ENCODE measurements at places on chromosomes 1 and 21. TPM values are rescaled to one million over a fixed set of nuclear protein-coding genes. Genes with fewer than 3 reads are reported as not detected.

The CD247 gene
- total RNA-seq: 355 TPM

The CD1D gene
- 0.14 TPM for total RNA-seq

- H3K27me3 ChIP-seq: no peaks in the 10 kb centered on the region
- H3K4me1 ChIP-seq: peaks cover 5% of the 10 kb centered on the region
- H3K36me3 ChIP-seq: no peaks in the 10 kb centered on the region
- no peak overlapping the region for H3K27ac ChIP-seq
- no peak overlapping the region for H3K4me3 ChIP-seq
- no peak for DNase-seq
These were observed 39.2 kb downstream of the SIPA1L2 start for GRCh38 chr1:232590744-232591082.

The KCNE1 gene
- not detected for total RNA-seq

The IL10RB gene
- total RNA-seq: 7.2 TPM

The DISP1 gene
- 1.6 TPM for total RNA-seq

The GPR25 gene
- total RNA-seq: 2.7 TPM

The SPATA1 gene
- total RNA-seq: 0.61 TPM

The SH2D2A gene
- 51.6 TPM for total RNA-seq

The LGR6 gene
- 0.19 TPM for total RNA-seq

DNA sequence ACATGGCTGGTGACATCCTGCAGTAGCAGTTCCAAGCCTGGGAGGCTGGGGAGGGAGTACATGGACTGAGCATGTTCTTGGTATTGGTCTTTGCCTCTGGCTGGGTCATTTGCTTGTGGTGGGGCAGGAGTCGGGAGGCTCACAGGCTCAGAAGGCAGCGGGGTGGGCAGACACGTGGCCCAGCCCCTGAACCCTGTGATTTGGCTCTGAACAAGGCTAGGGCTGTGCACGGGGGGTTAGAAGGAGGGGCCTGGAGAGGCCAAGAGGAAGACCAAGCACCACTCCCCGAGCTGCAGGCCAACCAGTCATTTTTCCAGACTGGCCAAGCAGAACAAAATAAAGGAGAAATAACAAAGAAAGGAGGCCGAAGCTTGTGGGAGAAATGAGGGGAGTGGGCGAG, 9.7 kb upstream of the PRELP start:
- no peaks in the 10 kb centered on the region for H3K4me1 ChIP-seq
- DNase-seq: no peak
- H3K36me3 ChIP-seq: no peaks in the 10 kb centered on the region
- H3K4me3 ChIP-seq: no peak overlapping the region
- no peak overlapping the region for H3K27ac ChIP-seq
- H3K27me3 ChIP-seq: peaks cover 2% of the 10 kb centered on the region

The MEX3A gene
- 0.36 TPM for total RNA-seq

DNA sequence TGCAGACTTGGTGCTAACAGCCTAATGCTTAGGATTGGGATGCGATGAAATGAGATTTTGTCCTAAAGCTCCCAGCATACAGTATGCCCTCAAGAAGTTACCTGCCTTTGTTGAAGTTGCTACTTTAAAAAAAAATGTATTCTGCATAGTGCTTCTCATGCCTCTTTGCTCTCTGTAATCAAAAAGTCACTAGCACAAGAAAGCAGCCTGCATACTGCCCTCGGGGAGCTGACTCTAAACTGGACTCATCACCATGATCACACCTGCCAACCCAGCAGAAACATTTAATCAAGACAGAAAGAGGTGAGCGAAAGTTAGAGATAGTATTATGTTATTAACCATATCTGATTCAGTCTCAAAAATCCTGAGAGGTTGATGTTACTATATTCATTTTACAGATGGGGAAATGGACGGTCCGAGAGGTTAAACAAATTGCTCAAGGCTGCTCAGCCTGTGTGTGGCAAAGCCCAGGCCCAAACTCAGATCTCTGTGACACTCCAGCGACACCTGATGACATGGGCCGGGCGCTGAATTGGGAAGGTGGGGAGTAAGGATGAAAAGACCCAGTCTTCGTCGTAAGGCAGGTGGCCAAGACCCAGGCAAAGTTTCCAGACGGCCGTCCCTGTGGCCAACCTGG, 1.1 kb downstream of the BATF3 start:
- H3K36me3 ChIP-seq: no peaks in the 10 kb centered on the region
- H3K4me3 ChIP-seq: peak overlapping the region; percentile 62
- H3K27ac ChIP-seq: no peak overlapping the region
- H3K4me1 ChIP-seq: peaks cover 34% of the 10 kb centered on the region

GRCh38 chr21:31180256-31181081, 142.2 kb upstream of the KRTAP19-8 start:
- H3K27ac ChIP-seq: peak overlapping the region; percentile 39
- peaks cover 6% of the 10 kb centered on the region for H3K36me3 ChIP-seq
- H3K4me1 ChIP-seq: peaks cover 92% of the 10 kb centered on the region
- DNase-seq: no peak
- H3K4me3 ChIP-seq: peak overlapping the region; percentile 46

The DDR2 gene
- 0.22 TPM for total RNA-seq

DNA sequence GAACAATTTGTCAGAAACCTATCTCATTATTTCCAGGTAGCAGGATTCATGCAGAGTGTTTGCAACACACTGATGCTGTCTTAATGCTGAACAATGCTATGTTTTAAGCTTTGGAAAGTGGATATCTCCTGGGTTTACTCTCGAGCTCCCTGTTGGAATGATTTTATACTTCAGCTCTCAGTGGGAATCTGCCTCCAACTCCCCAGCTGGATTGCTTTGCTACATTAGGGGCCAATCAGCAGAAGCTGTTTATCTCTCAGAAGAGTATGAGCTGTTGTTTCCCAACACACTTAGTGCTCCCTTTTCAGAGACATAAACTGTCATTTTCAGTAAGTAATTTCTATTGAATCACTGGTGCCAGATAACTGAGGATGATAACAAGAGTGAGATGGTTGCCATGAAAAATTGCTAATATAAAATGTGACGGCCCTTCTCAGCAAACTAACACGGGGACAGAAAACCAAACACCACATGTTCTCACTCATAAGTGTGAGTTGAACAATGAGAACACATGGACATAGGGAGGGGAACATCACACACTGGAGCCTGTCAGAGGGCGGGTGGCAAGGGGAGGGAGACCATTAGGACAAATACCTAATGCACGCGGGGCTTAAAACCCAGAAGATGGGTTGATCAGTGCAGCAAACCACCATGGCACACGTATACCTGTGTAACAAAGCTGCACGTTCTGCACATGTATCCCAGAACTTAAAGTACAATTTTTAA, 265.9 kb upstream of the RUNX1 start:
- no peak overlapping the region for H3K4me3 ChIP-seq
- no peaks in the 10 kb centered on the region for H3K4me1 ChIP-seq
- no peak overlapping the region for H3K27ac ChIP-seq
- DNase-seq: no peak
- H3K36me3 ChIP-seq: no peaks in the 10 kb centered on the region
- no peaks in the 10 kb centered on the region for H3K27me3 ChIP-seq

The CLCA4 gene
- total RNA-seq: not detected

DNA sequence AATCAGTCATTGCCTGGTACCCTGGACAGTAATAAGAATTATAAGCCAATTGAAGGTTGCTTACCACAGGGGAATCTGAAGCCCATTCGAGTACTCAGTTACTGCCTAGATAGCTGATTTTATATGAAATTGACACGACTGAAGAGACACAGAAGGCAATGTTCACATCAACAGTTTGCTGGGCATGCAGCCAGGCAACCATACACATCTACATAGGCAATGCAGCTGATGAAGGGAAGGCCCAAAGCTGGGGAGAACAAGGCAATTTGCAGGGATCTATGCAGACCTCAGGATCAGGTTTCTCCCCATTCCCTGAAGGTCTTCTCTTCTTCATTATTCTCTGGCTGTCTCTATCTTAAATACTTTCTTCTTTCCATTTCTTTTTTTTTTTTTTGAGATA, 448.7 kb downstream of the PTBP2 start:
- no peaks in the 10 kb centered on the region for H3K27me3 ChIP-seq
- no peak for DNase-seq
- no peaks in the 10 kb centered on the region for H3K36me3 ChIP-seq
- no peak overlapping the region for H3K27ac ChIP-seq

DNA sequence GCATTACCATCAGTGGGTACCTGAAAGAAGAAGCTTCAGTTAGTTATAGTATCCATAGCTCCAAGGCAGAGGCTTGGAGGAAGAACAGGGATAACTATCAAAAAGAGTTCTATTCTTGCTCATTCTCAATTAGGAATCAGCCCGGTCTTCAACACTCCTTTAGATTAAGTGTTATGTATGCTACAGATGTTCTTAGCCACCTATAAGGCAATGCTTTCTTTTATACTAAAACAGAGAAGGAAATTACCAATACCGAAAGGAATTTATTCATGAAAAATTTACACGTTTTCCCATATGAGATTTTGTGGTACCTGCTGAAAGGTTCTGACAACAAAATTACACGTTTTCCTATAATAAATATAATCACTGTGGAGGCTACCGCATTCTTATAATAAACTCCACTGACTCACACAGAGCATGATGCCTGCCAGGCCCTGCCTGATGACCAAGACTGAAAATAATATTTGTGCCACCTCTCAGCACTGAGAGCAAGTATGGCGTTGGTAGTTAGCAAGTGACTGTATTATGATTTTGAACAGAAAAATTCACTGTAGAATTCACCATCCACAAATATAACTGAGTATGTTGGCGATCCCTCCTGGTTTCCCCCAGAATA, 58.3 kb downstream of the APP start:
- no peak overlapping the region for H3K4me3 ChIP-seq
- H3K4me1 ChIP-seq: no peaks in the 10 kb centered on the region
- H3K36me3 ChIP-seq: no peaks in the 10 kb centered on the region

GRCh38 chr1:102751111-102751510, 357.2 kb downstream of the COL11A1 start:
- no peak overlapping the region for H3K27ac ChIP-seq
- H3K27me3 ChIP-seq: no peaks in the 10 kb centered on the region
- H3K36me3 ChIP-seq: no peaks in the 10 kb centered on the region
- H3K4me3 ChIP-seq: no peak overlapping the region
- H3K4me1 ChIP-seq: no peaks in the 10 kb centered on the region

- H3K36me3 ChIP-seq: peaks cover 92% of the 10 kb centered on the region
- no peaks in the 10 kb centered on the region for H3K4me1 ChIP-seq
- no peak for DNase-seq
- no peak overlapping the region for H3K4me3 ChIP-seq
These were observed 22.4 kb downstream of the PEA15 start for GRCh38 chr1:160227561-160227960.

The ANKRD35 gene
- not detected for total RNA-seq

DNA sequence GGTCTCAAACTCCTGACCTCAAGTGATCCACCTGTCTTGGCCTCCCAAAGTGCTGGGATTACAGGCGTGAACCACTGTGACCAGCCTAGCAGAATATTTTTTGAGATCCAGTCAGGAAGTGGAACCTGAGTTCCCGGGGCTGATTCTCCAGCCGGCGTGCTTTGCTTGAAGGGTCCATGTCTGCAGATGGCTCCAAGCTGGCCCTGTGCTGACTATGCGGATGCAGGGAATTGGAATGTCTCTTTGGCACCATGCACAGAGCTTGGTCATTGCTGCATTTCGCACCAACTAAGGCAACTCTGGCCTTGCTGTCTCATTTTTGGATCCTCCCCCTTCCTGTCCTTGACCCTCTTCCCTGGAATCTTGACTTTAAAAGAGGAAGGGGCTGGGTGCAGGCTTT, 28.1 kb downstream of the ARHGEF10L start:
- H3K27me3 ChIP-seq: no peaks in the 10 kb centered on the region
- H3K4me1 ChIP-seq: no peaks in the 10 kb centered on the region
- H3K36me3 ChIP-seq: no peaks in the 10 kb centered on the region
- no peak for DNase-seq
- no peak overlapping the region for H3K4me3 ChIP-seq
- no peak overlapping the region for H3K27ac ChIP-seq

DNA sequence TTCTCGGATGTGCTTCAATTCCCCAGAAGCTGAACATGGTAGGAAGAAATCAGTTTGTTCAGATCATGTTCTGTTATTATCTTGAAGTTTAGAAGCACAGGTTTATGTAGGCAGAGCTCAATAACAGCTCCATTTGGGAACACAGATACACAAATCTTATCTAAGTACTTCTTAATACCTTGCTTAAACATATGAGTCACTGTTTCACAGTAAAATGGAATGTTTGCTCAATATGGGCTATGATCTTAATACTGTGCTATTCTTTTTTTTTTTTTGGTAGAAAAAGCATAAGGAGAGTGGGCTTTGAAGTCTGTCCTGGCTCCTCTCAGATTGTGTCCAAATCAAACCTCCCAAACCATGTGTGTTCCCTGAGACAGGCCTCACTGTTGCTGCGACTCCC, 13.4 kb downstream of the PROK1 start:
- no peaks in the 10 kb centered on the region for H3K27me3 ChIP-seq
- no peak overlapping the region for H3K27ac ChIP-seq
- H3K4me3 ChIP-seq: no peak overlapping the region
- H3K36me3 ChIP-seq: no peaks in the 10 kb centered on the region

GRCh38 chr1:171212607-171213351, 27.7 kb downstream of the FMO2 start:
- no peak for DNase-seq
- no peaks in the 10 kb centered on the region for H3K36me3 ChIP-seq
- H3K27me3 ChIP-seq: peaks cover 3% of the 10 kb centered on the region
- H3K4me3 ChIP-seq: no peak overlapping the region

The ERICH3 gene
- total RNA-seq: not detected

The CRP gene
- not detected for total RNA-seq

GRCh38 chr1:15526021-15526489, 593 bp upstream of the DNAJC16 start:
- peak; percentile 6 for DNase-seq
- H3K27ac ChIP-seq: peak overlapping the region; percentile 99
- no peaks in the 10 kb centered on the region for H3K36me3 ChIP-seq
- peaks cover 47% of the 10 kb centered on the region for H3K4me1 ChIP-seq
- H3K27me3 ChIP-seq: no peaks in the 10 kb centered on the region
- peak overlapping the region; percentile 66 for H3K4me3 ChIP-seq

GRCh38 chr1:7993593-7994479, 32.3 kb downstream of the ERRFI1 start:
- H3K4me1 ChIP-seq: no peaks in the 10 kb centered on the region
- no peak overlapping the region for H3K4me3 ChIP-seq
- peaks cover 2% of the 10 kb centered on the region for H3K36me3 ChIP-seq
- DNase-seq: no peak
- no peak overlapping the region for H3K27ac ChIP-seq
- no peaks in the 10 kb centered on the region for H3K27me3 ChIP-seq
